RCC 7860 (cell line): ENCODE measurements at places on chromosomes 1 and 21.

GRCh38 chr1:211490821-211491415 lies 1.0 kb downstream of the RD3 start:
- no peak for DNase-seq

GRCh38 chr1:113793878-113794834 lies 18.1 kb downstream of the RSBN1 start:
- no peak for DNase-seq

- DNase-seq = no peak
Measured at GRCh38 chr1:230236301-230237008, 169.4 kb downstream of the GALNT2 start.

- no peak for DNase-seq
Measured at GRCh38 chr21:36129219-36129618, 5.7 kb upstream of the CBR3 start.

GRCh38 chr1:30572192-30572591 lies 151.2 kb downstream of the MATN1 start:
- peak; percentile 44 for DNase-seq

- DNase-seq = no peak
Measured at GRCh38 chr1:95582191-95582590, 348.2 kb downstream of the RWDD3 start.

- no peak for DNase-seq
Measured at GRCh38 chr1:85146972-85147359, 53.9 kb downstream of the SYDE2 start.

GRCh38 chr21:44903050-44903685 lies 17.5 kb downstream of the ITGB2 start:
- no peak for DNase-seq

- DNase-seq = no peak
Measured at GRCh38 chr21:46605767-46606426, 1.0 kb upstream of the S100B start.

DNA sequence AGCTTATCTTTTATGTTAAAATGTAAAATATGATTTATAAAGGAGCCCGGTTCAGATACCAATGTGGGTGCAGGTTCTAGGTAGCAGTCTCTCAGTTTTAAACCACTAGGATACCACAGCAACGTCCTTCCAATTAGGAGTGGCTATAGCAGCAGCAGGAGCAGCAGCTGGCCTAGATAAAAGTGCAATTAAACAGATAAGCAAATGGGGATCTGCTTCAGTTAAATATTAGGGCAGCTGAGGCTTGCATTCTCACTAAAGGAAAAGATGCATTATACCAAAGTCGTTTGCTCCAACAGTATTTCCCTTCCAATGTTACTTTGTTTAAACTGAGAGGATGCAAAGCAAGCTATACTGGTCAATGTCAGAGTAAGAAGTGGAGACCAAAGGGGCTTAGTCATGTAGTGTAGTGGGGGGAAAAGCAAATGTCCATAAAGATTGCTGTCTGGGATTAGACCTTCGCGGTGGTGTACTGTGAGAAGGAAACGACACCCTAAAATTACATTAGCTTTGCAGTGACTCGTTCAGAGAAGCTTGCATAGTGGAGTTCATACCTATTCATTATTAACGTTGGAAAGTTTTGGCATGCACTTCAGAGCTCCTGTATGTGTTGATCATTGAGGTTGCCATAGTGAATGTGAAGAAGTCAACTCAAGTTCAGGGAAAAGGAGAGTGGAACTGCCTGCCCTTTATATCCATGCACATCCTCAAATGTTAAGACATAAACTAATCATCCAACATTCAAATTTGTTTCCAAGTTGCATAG lies 272.2 kb downstream of the VAV3 start:
- DNase-seq = no peak

GRCh38 chr1:163999131-163999530 lies 559.9 kb upstream of the PBX1 start:
- no peak for DNase-seq

- DNase-seq = no peak
Measured at GRCh38 chr1:6509919-6510291, 18.4 kb upstream of the PLEKHG5 start.

DNA sequence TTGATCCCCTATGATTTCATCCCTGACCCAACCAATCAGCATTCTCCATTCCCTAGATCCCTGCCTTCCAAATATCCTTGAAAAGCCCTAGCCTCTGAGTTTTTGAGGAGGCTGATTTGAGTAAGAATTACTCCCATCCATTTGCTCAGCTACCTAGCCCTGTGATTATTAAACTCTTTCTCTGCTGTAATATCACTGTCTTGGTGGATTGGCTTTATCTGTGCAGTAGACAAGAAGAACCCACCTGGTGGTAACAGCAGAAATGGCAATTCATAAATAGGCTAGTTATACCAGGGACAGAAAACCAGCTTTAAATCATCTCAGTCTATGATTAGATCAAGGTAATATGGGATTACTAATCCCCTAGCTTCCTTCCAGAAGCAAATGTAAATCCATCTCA lies 13.0 kb downstream of the IL20 start:
- DNase-seq = no peak

- DNase-seq = peak; percentile 49
Measured at GRCh38 chr1:39720094-39720999, 18.3 kb upstream of the PPIE start.

- no peak for DNase-seq
Measured at GRCh38 chr1:77218477-77219165, 609 bp downstream of the PIGK start.

GRCh38 chr1:151887028-151887427 lies 22.3 kb downstream of the THEM4 start:
- no peak for DNase-seq

GRCh38 chr1:216183007-216183406 lies 240.2 kb downstream of the USH2A start:
- DNase-seq = no peak

GRCh38 chr1:6288026-6288425 lies 27.1 kb upstream of the GPR153 start:
- no peak for DNase-seq

DNA sequence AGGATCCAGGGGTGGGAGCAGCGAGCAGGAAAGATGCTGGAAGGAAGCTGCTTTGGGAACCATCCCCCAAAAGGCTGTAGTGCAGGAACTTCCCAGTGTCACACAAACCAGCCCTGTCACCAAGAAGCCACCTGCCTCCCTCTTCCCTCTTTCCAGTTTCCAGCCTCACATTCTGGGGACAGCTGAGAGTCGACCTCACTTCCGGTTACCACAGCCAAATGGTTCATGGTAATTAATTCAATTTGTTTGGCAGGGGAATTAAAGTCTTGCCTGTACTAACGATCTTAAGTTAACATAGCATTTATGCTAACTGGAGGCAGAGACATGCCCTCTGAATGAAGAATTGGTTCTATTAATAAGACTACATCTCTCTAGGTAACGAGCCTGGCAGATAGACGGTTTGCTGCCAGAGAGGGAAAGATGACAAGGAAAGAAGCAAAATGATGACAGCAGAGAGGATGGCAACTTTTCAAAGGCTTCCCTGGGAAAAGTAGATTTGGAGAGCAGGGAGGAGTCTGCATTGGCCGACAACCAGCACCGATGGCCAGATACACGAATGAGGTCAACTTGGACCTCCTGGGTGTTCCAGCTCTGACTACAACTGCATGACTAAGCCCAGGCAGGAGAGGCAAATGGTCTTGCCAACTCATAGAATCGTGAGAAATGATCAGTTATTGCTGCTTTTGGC lies 64.1 kb downstream of the TMCO4 start:
- peak; percentile 75 for DNase-seq

- no peak for DNase-seq
Measured at GRCh38 chr1:159274631-159275030, 27.5 kb upstream of the FCER1A start.

- no peak for DNase-seq
Measured at GRCh38 chr1:171219346-171220080, 28.8 kb upstream of the FMO1 start.

- DNase-seq = peak; percentile 81
Measured at GRCh38 chr1:94871031-94871430, 50.9 kb downstream of the SLC44A3 start.

- DNase-seq = no peak
Measured at GRCh38 chr1:203666609-203667008, 40.0 kb downstream of the ATP2B4 start.

GRCh38 chr1:9166289-9167235 lies 37.7 kb upstream of the GPR157 start:
- peak; percentile 81 for DNase-seq

- DNase-seq = no peak
Measured at GRCh38 chr1:216054600-216054999, 368.6 kb downstream of the USH2A start.

DNA sequence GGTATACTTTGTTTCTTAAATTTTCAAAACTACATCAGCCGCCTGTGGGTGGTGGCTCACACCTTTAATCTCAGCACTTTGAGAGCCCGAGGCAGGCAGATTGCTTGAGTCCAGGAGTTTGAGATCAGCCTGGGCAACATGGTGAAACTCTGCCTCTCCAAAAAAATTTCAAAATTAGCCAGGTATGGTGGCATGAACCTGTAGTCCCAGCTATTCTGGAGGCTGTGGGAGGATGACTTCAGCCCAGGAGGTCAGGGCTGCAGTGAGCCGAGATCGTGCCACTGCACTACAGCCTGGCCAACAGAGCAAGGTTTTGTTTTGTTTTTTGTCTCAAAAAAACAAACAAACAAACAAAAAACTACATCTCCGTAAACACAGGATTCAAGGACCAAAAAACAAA lies 3.3 kb downstream of the EYA3 start:
- DNase-seq = no peak

DNA sequence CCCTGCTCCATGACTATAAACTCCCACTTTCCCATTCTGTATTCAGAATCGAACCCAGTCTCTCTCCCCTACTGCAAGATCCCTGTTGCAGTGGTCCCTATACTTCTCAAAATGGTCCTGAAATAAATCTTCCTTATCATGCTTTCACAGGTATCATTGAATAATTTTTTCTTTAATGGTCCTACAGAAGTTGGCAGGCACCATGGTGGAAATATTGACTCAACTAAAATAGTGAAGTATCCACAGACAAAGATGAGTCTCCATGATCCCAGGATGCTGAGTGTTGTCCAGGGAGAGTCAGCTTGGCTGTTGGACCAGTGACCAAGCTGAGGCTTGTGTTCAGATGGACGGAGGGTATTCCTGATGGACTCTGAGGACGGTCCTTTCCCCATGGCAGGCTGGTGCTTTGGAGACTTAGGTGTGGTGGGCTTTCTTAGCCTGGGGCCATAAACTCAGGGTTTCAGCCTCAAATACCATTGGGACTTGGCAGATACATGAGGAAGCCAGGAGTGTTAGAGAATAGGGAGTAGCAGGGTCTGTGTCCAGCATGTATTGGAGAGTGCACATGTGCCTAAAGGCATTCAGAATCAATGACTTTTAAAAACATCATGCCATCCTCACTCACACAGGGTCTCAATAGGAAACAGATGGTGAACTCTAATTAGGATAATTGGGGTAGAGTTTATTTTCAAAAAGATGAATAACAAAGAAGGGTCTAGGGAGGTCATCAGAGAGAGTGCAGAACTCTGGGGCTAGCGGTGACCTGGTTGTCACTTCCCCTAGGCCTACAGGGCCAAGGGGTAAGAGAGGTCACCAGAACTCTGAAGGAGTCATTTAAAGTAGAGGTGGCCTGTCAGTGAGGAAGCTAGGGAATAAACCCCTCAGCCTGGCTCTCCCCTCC lies 19.8 kb downstream of the TINAGL1 start:
- no peak for DNase-seq

DNA sequence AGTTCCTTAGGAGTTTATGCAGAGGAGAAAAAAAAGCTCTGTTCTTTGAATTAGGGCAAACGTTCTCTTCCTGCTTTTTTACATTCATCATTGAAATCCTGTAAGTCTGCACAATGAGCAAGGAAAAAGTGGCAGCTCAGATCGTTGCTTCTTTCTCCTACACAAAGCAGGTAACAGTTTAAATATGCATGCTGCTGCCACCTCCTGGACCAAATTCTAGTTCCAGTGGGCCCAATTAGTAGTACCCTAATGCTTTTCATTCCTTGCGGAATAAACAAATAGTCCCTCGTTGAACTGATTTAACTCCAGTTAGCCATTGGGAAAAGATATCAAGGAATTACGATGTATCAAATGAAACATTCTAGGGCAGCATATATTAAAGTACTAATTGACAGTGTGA lies 20.1 kb downstream of the YTHDF2 start:
- no peak for DNase-seq
